Activated CD4-positive, alpha-beta T cell treated with anti-CD3 and anti-CD28 coated beads, Interleukin-2, amount 10 ng/mL, durations not matched to agents 24 days and 14 days (primary cell): ENCODE measurements at places on chromosomes 6 and 20. TPM values are rescaled to one million over a fixed set of nuclear protein-coding genes. Genes with fewer than 3 reads are reported as not detected.
A peak's percentile ranks its signal among the peaks of the same experiment; 100 is the strongest.

DNA sequence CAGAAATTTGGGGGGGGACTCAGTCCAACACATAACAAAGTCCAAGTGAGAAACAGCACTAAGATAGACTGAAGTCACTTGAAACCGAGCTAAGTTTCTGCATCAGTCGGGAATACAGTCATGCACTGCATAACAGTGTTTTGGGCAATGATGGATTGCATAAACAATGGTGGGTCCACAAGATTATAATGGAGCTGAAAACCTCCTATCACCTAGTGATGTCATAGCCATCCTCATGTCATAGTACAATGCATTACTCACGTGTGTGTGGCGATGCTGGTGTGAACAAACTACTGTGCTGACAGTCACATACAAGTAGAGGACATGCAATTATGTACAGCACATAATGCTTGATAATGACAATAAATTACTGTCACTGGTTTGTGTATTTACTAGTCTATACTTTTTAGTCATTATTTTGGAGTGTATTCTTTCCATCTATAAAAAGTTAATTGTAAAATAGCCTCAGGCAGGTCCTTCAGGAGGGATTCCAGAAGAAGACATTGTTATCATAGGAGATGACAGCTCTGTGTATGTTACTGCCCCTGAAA lies 154.5 kb upstream of the ECI2 start:
- DNase-seq: no peak

- DNase-seq: no peak
Measured at GRCh38 chr6:131250122-131250521, 114.9 kb downstream of the AKAP7 start.

- no peak for DNase-seq
Measured at GRCh38 chr6:35019831-35020230, 121.3 kb downstream of the TCP11 start.

DNA sequence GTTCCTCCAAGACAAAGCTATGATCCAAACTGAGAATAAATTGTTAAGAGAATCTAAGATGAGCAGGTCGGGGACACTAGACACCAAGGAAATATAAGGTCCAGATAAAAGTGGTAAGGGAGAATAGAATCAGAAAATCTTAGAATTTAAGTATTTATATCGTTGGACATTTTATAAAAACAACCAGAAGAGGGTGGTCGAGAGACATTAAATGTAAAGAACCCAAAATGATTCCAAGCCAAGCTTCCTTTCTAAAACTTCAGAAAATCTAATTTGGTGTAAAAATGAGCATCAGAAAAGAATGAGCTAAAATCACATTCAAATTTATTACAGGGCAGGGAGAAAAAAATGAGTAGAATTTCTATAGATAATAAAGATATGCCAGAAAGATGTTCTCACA lies 97.8 kb upstream of the OGFRL1 start:
- no peak for DNase-seq

The CYP21A2 gene
- 0.35 TPM in 1 of 2 replicates, not detected in the other for total RNA-seq

DNA sequence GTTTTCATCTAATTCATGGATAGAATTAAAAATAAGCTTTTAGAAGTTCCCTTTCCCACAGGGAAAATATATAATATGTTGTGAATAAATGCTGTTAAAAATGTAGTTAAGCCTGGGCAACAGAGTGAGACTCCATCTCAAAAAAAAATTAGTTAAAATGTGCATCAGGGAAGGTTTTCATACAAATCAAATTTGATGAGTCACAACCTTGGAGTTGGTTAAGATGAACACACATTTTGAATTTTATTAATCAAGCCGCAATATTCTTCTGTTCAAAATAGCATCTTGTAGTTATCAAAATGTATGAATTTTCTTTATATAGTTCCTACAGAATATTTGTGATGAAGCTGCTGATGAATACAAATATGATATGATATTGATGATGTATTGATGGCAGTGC lies 30.9 kb upstream of the SERPINB9 start:
- no peak for DNase-seq

DNA sequence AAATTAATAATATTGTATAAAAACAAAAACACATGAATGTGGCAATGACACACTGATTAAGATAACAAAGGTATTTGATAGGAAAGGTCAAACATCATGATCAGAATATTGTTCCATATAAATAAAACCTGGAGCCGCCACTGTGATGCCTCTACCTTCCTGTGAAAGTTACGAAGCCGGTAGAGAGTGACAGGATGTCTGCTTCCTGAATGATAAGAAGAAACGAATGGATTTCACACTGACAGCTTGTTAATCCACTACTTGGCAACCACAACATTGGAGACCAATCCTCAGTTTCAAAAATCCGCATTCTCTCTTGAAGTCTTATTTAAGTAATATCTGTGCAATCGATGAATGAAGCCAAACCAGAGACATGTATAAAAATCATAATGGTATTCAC lies 315.1 kb downstream of the HDGFL1 start:
- DNase-seq: no peak

The PTK7 gene
- total RNA-seq: 3.4 and 4.3 TPM in 2 replicates

DNA sequence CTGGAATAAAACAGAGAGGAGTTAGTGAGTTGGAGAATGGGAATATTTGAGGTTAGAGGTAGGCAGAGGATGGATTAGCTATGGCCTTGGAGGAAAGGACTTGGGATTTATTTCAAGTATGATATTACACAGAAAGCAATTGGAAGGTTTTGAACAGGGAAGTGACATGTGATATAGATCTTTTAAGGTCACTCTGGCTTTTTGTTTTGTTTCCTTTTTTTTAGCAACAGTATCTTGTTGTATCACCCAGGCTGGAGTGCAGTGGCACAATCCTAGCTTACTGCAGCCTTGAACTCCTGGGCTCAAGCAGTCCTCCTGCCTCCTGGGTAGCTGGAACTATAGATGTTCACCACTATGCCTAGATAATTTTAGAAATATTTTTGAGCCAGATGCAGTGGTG lies 190.3 kb downstream of the UTRN start:
- no peak for DNase-seq

The CLPSL2 gene
- not detected in 2 replicates for total RNA-seq

DNA sequence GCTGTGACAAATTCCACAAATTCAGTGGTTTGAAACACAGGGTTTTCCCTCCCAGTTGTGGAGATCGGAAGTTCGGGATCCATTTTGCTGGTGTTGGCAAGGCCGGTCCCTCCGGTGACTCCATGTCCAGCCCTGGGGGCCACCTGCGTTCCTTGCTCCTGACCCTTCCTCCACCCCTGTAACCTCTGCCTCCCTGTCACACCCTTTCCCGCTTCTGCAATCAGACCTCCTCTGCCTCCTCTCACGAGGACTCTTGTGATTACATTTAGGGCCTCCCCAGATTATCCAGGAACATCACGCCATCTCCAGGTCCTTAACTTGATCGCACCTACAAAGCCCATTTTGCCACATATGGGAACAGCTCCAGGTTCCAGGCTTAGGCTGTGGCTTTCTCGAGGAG lies 12.5 kb downstream of the RPS6KA2 start:
- no peak for DNase-seq

GRCh38 chr20:38346247-38346651 lies at the start of gene LBP:
TSS of gene LBP (plus strand) at chr20:38346482. CDS start at chr20:38346517, 35 bp downstream.
- DNase-seq: no peak

DNA sequence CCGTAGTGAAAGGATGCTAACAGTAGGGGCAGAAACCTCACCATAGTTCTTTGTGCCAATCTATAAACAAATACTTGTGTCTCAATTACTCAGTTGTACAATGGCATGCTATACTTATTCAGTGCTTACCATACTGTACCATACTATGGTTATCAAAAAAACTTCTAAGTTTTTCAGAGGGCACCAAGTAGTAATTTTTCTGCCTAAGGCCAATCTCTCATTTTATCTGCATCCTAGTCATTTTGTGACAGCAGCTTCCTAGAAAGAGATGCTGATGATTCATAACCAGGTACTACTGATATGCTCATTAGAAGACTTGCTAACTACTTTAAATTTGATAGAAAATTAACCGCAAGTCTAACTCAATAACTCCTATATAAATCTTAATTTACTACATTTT lies 42.9 kb downstream of the TMEM244 start:
- no peak for DNase-seq

DNA sequence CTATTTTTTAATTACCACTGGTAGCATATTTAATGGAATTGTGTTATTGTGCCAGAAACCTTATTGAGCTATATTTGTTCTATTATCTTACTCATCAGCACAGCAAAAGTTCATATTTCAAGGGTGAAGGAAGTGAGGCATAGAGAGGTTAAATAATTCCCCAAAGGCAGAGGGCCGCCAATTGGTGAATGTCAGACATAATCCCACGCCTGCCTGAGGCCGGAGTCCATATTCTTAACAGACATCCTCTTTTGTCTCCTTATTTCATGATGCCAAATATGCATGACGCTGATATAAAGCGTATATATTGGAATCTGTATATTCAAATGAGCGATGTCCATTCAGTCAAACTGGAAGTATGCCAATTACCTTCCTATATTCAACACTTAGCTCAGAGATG lies 505.0 kb upstream of the SLC35B3 start:
- no peak for DNase-seq

GRCh38 chr6:71411882-71412281 lies 123.3 kb downstream of the OGFRL1 start:
- DNase-seq: no peak

DNA sequence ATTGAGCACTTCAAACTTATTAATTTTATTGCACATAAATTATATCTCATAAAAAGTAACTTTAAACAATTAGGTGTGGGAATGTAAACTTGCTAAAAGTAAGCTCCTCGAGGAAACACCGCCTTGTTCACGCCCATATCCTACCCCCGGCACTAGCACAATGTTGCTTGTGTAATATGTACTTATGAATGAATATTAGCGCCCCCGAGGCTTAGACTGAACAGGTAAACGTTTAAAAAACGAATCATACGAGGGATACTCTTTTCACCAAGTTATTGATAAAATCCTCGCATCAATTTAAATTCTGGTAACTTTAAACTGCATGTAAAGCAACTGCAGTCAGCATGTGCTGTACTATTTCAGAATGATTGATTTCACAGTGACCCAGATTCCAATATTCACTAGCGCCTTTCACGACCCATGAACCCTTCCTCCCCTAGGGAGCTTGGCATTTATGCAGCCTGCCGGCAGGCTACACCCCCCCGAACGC lies 637 bp downstream of the TFB1M start:
- peak; percentile 67 for DNase-seq

GRCh38 chr6:137647762-137648447 lies 153.7 kb upstream of the OLIG3 start:
- no peak for DNase-seq

GRCh38 chr6:14950103-14950969 lies 295.5 kb upstream of the JARID2 start:
- DNase-seq: no peak

The PHF1 gene
- total RNA-seq: 29.5 and 33.6 TPM in 2 replicates

The SUMO4 gene
- total RNA-seq: 10.1 and 10.9 TPM in 2 replicates

The ABCF1 gene
- total RNA-seq: 123 and 125 TPM in 2 replicates

The OPRM1 gene
- total RNA-seq: not detected in 2 replicates

GRCh38 chr6:79167931-79168694 lies 66.4 kb downstream of the HMGN3 start:
- no peak for DNase-seq

GRCh38 chr20:33894798-33895197 lies 83.7 kb downstream of the CHMP4B start:
- DNase-seq: no peak
